Stimulated activated CD4-positive, alpha-beta T cell treated with anti-CD3 and anti-CD28 coated beads, Interleukin-2, amount 100 ng/mL, for 4 hours (primary cell): ENCODE measurements at places on chromosomes 6 and 20.
A peak's percentile ranks its signal among the peaks of the same experiment; 100 is the strongest.

DNA sequence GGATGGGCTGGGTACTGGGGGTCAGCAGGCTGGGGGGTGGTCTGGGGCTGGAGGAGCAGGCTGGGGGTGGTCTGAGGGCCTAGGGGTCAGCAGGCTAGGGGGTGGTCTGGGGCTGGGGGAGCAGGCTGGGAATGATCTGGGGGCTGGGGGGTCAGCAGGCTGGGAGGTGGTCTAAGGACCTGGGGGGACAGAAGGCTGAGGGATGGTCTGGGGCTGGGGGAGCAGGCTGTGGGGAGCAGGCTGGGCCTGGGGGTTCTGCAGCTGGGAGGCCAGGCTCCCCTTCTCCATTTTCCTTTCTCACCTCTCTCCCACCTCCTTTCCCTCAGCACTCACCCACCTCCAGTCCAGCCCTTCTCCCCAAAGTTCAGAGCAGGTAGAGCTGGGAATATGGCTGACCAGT lies 114.2 kb downstream of the PSMB1 start:
- DNase-seq: no peak

GRCh38 chr6:136066005-136066404 lies 184.1 kb downstream of the MTFR2 start:
- DNase-seq: no peak

DNA sequence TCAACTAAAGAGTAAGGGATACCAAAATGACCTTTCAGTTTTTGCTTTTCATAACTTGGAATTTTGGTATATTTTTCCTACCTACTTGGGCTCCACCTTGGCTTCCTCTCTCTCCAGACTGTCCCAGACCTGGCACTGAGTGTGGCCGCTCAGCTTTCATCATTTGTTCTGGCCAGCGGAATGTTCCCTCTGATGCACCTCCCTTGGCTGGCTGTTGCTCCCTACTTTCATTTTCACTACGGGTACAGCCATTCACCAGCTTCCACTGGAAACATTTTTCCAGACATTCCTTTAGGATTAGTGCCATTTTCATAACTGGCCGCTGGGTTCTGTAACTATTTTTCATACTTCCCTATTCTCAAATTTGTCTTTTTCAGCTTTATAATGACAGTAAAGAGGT lies 487.4 kb downstream of the TENT5A start:
- no peak for DNase-seq

DNA sequence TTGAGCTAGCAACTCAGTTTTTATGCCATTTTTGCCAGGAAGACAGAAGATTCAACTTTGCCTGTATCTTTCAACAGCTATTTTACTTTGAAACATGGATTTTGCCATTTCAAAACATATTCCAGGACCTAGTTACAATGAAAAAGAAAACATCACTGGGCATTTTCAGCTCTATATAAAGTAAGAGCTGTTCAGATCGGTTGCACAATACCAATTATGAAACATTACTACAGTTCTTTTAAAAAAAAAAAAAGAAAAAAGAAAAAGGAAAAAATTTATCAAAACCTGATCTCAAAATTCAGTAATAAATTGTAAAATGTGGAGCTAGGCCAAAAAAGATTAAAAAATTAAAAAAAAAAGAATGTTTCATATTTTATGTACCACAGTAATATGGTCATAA lies 15.6 kb downstream of the BCLAF1 start:
- DNase-seq: no peak

- no peak for DNase-seq
Measured at GRCh38 chr6:85361643-85362014, 88.3 kb upstream of the NT5E start.

DNA sequence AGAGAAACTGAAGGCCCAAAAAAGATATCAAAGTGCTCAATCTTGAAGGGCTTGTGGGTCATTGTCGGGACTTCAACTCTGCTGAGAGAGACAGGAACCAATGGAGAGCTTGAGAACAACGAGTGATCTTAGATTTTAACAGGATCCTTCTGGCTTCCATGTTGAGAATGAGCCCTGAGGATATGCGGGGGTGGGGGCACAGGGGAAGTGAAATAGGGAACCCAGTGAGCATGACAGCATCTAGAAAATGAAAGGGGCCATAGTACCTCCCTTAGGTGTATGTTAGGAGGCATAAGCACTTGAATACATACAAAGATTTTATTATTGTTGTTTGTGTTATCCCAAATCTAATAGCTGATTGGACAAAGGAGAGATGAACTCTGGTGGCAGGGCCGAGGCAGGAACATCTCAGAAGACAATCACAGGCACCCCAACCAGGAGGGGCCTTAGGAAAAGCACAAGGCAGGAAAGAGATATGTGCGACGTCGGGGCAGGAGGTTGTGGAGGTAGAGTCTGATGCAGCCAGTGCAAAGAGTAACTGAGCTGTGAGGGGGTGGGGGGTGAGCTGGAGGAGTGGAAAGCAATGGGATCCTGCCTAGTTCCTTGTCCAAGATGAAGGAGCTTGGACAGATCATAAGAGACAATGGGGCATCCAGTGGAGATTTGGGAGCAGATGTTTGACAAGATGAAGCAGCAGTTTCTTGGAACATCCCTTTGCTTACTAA lies 10.4 kb downstream of the TGM6 start:
- DNase-seq: no peak

DNA sequence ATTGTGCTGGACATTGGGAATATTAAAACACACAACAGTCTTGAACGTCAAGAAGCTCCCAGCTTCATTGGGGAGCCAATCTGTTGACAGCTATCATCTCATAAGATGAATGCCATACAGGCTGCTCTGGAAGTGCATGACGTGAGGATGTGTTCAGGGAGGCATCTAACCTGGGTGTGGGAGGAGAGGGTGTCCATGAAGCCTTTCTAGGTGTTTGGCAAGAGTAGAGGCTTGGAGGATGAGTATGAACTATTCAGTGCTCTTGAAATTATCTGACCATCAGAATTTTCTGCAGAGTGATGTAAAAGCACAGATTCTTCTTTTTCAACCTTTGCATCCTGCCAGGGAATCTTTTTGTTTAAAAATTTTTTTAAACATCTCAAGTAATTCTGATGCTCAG lies 11.6 kb downstream of the AKAP7 start:
- DNase-seq: no peak

- DNase-seq: no peak
Measured at GRCh38 chr20:49343246-49343645, 65.4 kb upstream of the ZNFX1 start.

- DNase-seq: peak; percentile 60
Measured at GRCh38 chr20:31674895-31675827, 37.4 kb downstream of the COX4I2 start.

DNA sequence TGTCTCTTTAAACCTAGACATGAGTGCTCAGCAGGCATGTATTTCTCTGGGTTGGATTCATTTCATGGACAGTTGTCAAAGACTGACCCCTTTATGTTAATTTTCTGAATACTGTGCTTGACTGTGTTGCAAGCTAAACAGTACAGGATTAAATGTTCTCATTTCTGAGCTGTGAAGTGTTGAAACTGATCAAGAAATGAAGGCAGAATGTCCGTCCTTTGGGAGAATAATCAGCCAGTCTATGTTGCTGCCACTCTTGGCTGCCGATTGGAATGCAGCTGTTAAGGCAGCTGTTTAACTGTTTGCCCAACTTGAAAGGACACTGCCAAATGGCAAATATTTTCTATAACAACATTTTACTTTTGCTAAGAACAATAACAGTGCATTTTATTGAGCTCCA lies 87.3 kb downstream of the CEP57L1 start:
- no peak for DNase-seq

GRCh38 chr6:128601060-128601459 lies 80.7 kb upstream of the PTPRK start:
- DNase-seq: no peak

- DNase-seq: peak; percentile 33
Measured at GRCh38 chr6:148747471-148748165, 788 bp downstream of the UST start.

DNA sequence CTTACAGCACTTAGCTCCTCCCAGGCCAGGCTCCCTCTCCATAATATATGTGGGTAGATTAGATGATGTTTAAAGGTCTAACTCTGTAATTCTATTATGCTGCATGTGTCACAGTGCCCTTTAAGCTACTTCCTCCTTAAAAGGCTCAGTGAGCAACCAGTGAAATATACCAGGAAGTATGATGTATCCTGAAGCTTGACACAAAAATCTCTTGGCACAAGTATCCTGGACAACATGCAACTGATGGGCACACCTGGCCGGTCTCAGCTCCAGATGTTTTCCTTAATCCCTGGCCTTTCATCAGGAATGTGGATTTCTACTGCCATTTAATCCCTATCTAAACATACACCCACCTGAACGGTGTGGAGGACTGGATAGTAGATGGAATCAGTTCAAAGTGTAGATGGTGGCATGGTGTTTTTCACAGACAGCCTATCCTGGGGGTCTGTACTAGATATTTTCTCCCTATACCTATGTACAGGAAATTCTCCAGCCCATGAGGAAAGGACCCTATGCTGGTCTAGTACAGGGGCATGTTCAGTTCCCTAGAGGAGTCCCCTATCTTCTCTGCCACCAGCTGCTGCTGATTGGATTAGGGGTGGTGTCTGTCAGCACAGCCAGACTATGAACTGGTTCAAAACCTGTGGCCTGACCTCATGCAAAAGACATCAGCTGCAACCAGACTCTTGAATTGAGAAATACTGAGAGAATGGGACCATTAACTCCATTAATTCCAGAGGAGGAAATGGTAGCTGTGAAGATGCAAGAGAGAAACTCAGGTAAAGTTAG lies 59.4 kb upstream of the CITED2 start:
- no peak for DNase-seq

- no peak for DNase-seq
Measured at GRCh38 chr6:143125455-143125854, 64.8 kb downstream of the AIG1 start.

- no peak for DNase-seq
Measured at GRCh38 chr6:32947552-32948465, 5.1 kb downstream of the HLA-DMA start.

GRCh38 chr6:105917038-105917695 lies 169.0 kb upstream of the PRDM1 start:
- DNase-seq: no peak

- DNase-seq: no peak
Measured at GRCh38 chr20:1700990-1701389, 43.4 kb upstream of the SIRPG start.

DNA sequence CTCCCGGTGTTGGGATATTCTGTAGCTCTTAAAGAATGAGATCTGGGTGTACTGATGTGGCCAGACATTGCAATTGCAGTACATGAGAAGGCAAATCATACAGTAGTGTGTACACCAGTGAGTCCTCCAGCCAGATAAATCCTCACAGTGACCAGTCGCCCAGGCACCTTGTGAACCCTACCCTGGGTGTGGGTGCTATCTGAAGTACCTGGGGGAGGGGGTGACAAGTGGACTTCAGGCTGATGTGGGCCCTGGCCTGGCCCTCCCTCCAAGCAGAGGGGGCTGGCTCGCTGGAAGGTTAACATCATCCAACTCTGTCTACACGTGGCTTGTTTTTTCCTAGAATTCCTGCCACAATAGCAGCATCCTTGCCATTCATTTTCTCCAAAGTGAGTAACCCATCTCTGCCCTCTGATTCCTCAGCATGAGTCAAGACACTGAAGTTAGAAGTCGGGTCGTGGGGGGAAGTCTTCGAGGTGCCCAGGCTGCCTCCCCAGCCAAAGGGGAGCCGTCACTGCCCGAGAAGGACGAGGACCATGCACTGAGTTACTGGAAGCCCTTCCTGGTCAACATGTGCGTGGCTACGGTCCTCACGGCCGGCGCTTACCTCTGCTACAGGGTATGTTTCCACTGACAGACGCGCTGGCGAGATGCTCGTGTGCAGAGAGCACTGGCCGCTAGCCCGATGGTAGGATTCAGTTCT lies 70.8 kb downstream of the PTPN1 start:
- no peak for DNase-seq

GRCh38 chr6:2197177-2197671 lies 48.2 kb downstream of the GMDS start:
- DNase-seq: no peak

DNA sequence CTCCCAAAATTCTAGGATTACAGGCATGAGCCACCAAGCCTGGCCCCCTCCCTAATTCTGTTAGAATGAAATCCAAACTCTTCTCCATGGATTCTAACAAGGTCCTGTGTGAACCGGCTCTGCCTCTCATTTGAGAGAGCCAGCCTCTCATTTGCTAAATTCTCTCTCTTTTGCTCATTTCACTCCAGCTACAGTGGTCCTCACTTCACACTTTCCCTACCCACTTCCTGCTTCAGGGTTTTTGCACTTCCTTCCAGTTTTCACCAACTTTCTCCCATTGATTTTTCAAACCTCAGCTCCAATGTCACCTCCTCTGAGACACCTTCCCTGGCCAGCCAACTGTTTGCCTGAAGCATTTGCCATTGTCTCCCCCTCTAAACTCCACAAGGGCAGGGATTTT lies 5.1 kb downstream of the COX4I2 start:
- no peak for DNase-seq

DNA sequence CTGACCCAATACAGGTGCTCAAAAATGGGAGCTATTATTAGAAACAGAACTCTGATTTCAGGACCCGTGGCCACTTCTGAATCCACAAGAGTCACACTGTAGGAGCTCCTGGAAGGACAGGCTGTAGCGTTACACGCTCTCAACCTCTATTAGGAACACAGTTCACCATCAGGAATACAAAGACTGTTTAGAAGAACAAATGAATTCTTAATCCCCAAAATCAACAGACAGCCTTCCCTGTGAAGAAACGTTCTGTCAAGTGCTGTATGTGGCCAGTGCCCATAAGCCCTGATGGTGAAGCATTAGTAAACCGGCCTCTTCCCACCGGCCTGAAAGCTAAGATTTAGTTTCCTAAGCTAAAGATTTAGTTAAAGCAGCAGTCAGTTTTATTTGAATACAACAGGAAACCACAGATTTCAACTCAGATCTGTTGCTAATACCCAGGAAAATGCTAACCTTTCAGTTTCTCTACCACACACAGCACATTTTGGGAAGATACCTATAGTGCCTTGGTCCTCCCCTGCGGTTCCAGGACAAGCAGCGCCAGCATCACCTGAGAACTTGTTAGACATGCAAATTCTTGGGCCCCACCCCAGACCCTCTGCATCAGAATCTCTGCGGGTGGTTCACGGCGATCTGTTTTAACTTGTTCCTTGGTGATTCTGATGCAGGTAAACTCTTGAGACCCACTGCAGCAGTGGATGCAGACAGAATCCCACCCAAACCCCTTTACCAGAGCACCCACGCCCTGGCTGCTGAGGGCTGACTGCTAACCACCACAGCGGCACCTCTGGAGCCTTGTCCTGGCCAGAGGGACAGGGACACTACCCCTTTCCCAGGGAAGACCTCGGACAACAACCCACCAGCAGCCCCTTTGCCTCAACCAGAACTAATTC lies 33.4 kb downstream of the MTRES1 start:
- no peak for DNase-seq
